ENCODE measurements at places on chromosomes 1 and 21.

DNA sequence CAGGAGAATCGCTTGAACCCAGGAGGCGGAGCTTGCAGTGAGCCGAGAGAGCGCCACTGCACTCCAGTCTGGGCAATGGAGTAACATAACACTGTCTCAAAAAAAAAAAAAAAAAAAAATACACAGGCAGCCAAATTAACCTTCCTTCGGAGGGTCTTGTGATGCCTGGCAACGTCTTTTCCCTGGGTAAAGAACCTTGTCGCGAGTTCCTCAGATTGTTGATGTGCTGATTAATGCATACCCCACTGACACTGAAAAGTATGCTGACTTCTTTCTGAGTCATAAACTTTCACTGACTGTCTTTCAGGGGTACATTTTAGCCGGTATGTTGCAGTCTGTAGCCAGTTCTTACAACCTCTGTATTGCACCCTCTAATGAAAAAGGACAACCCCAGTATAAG lies 95.1 kb upstream of the SOD1 start:
- no peak for DNase-seq

DNA sequence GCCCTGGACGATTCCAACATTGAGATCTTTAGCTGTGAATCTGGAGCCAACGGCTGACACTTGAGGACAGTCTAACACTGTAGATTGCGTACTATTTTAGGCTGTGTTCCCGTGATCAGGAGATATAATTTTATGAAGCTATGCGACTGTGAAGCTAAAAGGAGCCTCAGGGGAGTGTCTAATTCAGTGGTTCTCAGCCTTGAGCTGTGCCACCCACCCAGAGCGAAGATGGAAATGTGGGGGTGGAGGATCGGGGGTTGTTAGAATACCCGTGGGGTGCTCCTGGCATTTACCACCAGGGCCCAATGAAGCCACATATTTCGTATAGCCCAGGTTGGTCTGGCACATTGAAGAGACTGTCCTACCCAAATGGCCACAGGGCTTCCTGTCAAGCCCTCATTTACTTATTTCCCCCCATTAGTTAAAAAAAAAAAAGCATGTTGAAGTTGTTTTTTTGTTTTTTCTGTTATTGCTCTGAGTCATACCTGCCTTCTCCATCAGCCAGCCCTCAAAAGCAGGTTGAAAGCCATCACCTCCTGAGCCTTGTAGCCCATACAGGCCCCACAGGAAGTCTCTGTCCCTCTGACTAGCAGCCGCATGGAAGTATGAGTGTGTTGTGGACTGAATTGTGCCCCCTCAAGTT lies 141.7 kb downstream of the GALNT2 start:
- DNase-seq: no peak

- DNase-seq: no peak
Measured at GRCh38 chr1:19003371-19004290, 47.2 kb upstream of the IFFO2 start.

DNA sequence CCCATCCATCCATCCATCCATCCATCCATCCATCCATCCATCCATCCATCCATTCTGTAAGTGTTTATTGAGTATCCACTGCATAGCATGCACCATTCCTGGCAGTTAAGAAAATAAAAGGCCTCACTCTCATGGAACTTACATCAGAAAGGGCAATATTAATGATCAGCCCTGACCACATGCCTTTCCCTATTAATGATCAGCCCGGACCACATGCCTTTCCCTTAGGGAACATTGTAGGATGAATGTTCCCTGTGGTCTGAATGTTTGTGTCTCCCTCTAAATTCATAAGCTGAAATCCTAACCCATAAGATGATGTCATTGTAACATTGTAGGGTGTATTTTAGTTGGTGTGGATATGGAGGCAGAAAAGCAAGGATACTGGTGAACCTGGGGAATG lies 365.8 kb downstream of the KIF26B start:
- no peak for DNase-seq

GRCh38 chr1:176225479-176225875 lies 18.4 kb upstream of the COP1 start:
- DNase-seq: no peak

- DNase-seq: peak; percentile 74
Measured at GRCh38 chr1:205983925-205984725, 19.1 kb downstream of the RAB7B start.

DNA sequence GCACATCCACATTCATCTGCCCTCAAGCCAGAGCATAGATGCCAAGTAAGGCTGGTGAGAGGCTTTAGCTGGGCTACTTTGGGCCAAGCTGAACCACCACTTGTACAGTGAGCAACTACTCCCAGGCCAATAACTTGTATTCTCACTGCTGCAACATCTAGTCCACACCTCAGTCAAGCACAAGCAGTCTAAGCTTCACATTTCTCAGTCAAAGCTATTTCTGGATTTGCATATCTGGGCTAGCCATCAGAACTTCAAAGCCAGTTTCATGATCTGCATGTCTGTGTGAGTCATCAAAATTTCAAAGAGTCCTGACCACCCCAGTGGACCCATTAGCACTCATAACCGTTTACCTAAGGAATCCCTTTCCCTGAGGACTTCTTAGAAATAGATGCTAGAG lies 77.7 kb upstream of the DIRAS3 start:
- DNase-seq: no peak
